ENCODE measurements at places on chromosomes 2 and 18. TPM values are rescaled to one million over a fixed set of nuclear protein-coding genes. Genes with fewer than 3 reads are reported as not detected.

DNA sequence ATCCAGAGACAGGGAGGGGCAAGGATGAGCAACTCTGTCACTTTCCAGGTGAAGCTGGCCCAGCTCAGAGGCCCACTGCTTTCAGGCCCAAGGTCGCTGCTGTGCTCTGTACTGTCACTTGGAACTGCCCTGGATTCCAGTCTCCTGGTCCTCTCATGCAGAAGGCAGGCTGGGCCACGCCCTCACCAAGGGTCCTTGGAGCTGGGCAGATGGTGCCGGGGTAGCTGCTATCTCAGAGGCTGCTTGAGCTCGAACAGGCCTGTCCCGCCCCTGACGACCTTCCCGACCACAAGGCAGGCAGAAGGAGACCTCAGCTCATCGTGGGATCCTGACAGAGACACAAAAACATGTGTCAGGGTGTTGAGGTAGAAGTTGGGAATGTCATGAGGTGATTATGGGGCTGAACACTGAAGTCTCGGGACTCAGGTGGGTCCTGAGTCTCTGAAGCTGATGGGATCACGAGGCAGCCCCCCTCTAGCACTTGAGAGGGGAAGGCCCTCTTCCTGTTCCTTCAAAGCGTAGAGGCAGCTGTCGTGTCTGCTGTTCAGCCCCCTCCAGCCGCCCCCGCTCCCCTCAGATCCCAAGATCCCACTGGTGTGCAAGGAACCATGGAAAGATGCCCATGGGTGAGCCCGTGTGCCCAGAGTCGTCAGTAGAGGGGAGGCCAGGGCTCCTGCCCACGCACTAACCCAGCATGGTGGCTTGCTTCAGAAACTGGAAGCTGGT is 78.3 kb downstream of the POLR1A start:
- no peak for DNase-seq

CRYGD gene
- 0.69 TPM for total RNA-seq

- DNase-seq, result no peak
Measured at GRCh38 chr2:239223310-239224198, 177.3 kb downstream of the HDAC4 start.

DNAJC5G gene
- not detected for total RNA-seq

- DNase-seq, result no peak
Measured at GRCh38 chr2:129069875-129070594, 751.4 kb upstream of the HS6ST1 start.

Measured in CD4-positive, CD25-positive, alpha-beta regulatory T cell (primary cell).